ENCODE measurements at places on chromosomes 5 and 9. TPM values are rescaled to one million over a fixed set of nuclear protein-coding genes. Genes with fewer than 3 reads are reported as not detected.

DNA sequence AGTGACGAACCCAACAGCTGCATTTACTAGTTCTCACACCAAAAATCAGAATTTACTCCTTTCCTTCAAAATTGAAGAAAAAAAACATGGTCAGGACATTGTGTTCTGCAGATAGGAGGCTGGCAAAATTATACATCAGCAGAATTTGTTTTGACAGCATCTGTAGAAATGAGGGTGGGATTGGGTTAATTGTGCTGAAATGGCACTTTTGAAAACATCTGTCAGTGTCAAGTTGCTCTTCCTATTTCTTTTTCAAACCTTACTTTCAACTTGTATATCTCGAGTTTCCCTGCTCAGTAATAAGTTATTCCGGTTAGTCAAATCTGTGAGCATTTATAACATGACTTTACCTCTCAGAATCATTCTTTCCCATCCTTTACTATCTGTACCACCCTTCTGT, 19.8 kb downstream of the WDR36 start:
- H3K4me1 ChIP-seq = no peaks in the 10 kb centered on the region
- DNase-seq = no peak
- H3K27ac ChIP-seq = no peak overlapping the region

GRCh38 chr5:16727755-16728325, 111.0 kb upstream of the RETREG1 start:
- no peaks in the 10 kb centered on the region for H3K36me3 ChIP-seq
- DNase-seq = peak; percentile 68
- no peak overlapping the region for H3K27ac ChIP-seq
- no peaks in the 10 kb centered on the region for H3K4me1 ChIP-seq
- no peaks in the 10 kb centered on the region for H3K27me3 ChIP-seq
- H3K4me3 ChIP-seq = no peak overlapping the region

- no peak for DNase-seq
- no peaks in the 10 kb centered on the region for H3K36me3 ChIP-seq
- H3K27ac ChIP-seq = no peak overlapping the region
- no peak overlapping the region for H3K4me3 ChIP-seq
- no peaks in the 10 kb centered on the region for H3K27me3 ChIP-seq
Observed at GRCh38 chr5:178160176-178160575, 6.5 kb upstream of the NHP2 start.

DNA sequence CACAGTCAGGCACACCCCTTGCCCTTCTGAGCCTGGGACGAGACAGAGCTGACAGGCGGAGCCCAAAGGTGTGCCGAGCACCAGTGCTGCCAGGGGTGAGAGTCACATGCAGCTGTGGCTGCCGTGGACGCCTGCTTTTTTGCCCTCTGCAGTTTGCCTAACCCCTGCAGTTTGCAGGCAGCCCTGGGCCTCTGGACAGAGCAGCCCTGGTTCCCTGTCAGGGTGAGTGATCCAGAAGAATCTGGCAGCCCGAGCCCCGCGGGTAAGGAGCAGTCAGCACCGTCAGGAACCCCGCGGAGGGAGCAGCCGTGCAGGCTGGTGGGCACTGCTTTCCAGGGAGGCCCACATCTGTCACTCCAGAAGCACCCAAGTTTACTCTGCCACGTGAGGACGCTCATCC, 30.3 kb downstream of the CEP72 start:
- H3K27ac ChIP-seq = no peak overlapping the region
- H3K4me3 ChIP-seq = no peak overlapping the region
- no peak for DNase-seq
- H3K27me3 ChIP-seq = no peaks in the 10 kb centered on the region

EPB41L4A gene
- total RNA-seq = 10.1 TPM
